Activated CD8-positive, alpha-beta memory T cell treated with anti-CD3 and anti-CD28 coated beads for 24 hours (primary cell): ENCODE measurements at places on chromosomes 3 and 15.
A peak's percentile ranks its signal among the peaks of the same experiment; 100 is the strongest.

DNA sequence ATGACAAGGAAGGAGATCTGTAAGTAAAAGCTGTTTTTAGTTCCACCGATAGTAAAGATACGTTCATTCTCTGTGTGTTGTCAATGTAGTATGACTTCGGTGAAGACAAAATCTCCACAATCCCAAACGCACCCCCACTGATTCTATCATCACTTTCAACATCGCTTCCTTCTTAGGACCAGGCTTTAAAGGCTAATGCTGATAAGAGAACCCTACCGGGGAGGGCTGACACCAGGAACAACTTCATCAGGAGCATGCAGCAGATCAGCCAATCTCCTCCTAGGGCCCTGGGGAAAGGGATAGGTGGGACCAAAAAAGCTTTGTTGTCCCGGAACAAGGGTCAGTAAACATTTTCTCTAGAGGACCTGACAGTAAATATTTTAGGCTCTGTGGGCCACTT is 334.1 kb downstream of the VPS13C start:
- no peak for DNase-seq

- no peak for DNase-seq
Measured at GRCh38 chr3:68239542-68239941, 585.1 kb upstream of the SUCLG2 start.

GRCh38 chr15:100180921-100181320 is 160.9 kb downstream of the ADAMTS17 start:
- DNase-seq, result peak; percentile 49

DNA sequence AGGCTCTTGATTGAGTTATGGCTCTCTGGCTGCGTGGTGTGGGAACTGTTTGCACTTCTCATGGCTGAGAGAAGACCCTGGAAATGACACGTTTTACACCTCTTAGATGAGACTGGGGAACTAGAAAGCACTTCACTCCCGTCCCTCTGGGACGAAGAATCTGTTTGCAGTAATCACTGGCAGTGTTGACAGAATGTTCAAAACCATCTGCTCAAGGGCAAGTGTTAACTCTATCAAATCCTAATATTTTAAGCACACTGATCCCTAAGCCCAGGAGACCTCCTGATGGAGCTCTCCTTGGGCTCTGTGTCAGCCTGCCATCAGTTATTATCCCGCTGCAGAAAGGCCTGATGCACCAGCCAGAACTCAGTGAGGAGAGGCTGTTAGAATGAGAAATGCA is 323.8 kb upstream of the DNAJC19 start:
- no peak for DNase-seq

- no peak for DNase-seq
Measured at GRCh38 chr3:83434880-83435587, 1523.8 kb upstream of the CADM2 start.
